ENCODE measurements at places on chromosomes 12 and 14.

GRCh38 chr14:101960225-101960624, 4.1 kb upstream of the DYNC1H1 start:
- peak; percentile 53 for DNase-seq

DNA sequence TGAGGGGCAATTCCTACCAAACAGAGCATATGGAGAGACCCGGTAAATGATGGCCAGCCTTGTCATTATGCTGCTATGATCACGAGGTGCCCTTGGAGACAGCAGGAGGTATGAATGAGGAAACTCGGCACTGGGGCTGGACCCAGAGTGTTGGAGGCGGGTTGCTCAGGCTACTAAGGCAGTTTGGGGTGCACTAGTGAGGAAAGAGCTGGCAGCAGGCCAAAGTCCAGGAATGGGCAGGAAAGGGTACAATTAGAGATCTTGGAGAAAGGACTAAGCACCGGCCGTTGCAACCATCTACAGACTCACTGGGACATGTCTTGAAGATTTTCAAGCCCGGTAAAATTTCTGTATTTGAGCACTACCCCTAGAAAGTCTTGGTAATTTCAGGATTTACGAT, 54.3 kb downstream of the CD9 start:
- DNase-seq: no peak

GRCh38 chr12:96208346-96208745, 14.2 kb downstream of the ELK3 start:
- no peak for DNase-seq

DNA sequence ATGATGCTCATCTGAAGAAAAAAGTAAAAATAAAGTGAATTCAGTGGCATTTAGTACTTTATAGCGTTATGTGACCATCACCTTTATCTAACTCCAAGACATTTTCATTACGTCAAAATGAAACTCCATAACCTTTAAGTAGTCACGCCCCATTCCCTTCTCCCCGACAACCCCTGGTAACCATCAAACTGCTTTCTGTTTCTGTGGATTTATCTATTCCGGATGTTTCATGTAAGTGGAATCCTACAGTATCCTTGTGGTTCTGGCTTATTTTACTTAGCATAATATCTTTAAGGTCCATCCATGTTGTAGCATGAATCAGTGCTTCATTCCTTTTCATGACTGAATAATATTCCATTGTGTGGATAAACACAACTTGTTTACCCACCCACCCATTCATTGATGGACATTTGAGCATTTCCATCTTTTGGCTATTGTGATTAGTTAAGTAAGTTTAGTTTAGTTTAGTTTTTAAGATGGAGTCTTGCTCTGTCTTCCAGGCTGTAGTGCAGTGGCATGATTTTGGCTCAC, 18.5 kb upstream of the MAP1LC3B2 start:
- DNase-seq: no peak

- DNase-seq: no peak
Observed at GRCh38 chr12:88573583-88573982, 6.7 kb downstream of the KITLG start.

- DNase-seq: no peak
Observed at GRCh38 chr12:107359382-107359781, 266.0 kb upstream of the CRY1 start.

- no peak for DNase-seq
Observed at GRCh38 chr12:80183939-80184338, 84.6 kb downstream of the OTOGL start.

GRCh38 chr12:26179826-26180225, 15.5 kb upstream of the SSPN start:
- DNase-seq: no peak

DNA sequence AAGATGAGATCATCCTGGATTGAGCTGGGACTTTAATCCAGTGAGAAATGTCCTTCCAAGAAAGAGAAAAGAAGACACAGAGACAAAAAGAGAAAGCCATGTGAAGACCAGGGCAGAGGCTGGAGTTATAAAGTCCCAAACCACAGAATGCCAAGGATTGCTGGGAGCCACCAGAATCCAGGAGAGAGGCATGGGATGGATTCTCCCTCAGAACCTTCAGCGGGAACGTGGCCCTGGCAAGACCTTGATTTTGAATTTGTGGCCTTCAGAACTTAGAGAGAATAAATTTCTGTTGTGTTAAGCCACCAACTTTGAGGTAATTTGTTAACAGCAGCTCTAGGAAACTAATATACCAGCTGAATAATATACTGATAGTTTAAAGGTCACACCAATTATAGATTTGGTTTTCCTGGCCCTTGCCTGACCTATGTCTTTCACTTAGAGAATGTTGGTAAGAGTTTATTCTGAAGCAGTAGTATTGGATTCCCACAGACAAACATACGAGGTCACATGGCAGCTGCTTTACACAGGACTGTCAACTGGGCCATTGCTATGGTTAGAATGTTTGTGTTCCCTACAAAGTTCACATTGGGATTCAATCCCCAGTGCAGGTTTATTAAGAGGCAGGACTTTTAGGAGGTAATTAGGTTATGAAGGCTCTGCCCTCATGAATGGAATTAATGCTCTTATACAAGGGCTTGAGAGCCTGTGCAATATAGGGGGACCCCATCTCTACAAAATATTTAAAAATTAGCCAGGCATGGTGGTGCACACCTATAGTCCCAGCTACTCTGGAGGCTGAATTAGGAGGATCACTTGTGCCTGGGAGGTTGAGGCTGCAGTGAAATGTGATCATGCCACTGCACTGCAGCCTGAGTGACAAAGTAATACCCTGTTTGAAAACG, 156.5 kb upstream of the EEA1 start:
- no peak for DNase-seq
